ENCODE measurements at places on chromosomes 7 and 10.

DNA sequence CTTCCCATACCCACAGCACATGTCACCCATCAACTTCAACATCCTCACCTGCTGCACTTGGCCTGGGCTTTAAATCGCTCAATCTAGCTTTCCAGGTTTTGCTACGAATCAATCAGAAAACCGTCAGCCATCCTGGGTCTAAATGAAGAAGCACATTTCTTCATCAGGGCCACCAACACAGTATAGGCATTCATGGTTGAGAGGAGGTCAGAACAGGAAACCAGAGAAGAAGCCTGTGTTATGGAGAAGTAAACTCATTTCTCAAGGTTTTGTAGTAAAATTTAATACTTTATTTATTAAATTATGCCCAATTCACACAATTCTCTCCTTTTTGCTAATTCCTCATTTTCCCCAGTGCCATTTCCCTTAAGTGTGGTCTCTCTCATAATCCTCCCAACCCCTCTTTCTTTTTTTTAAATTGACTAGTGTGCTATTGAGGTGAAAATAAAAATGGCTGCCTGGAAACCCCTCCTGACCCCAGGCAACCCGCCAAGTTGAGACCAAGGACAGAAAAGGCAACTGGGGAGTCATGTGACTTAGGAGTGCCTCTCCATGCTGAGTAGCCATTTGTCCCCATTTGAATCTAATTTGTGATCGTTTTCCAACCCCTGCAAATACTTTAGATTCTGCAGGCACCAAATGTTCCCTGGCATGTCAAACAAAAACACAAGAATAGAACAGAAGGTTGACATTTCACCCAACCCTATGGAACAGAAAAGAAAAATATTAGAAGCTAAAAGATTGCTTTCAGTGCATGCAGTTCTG is 181.1 kb upstream of the NAMPT start:
- no peak for DNase-seq

GRCh38 chr10:130243015-130243414 is 106.8 kb downstream of the GLRX3 start:
- no peak for DNase-seq

DNA sequence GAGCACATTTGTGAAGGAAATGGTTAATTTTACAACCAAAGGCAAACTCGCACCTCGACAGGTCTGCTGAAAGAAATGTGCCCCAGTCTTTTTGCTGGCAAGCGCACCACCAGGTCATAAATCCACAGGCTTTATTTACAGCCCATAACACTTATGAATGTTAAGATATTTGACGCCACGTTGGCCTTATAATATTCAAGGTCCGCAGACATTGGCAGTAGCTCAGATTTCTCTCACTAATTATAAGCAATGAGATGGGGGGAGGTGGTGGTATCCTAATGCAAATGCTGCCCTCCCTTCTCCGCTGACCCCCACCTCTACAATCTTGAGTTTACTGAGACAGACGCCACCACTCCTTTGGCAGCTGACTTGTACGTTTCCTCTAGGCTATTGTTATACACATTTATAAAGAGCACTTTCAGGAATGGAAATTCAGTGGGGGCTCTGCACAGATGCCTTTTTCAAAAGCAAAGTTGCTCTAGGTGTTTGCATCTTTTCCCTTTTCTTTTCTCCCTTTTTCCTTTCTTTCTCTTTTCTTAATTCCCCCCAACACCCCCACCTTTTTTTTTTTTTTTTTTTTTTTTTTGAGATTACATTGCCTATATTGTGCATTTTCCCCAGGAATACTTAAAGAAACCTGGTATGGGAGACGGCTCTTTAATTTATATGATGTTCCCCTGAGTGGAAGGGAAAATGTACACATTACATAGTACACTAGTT is 6.7 kb downstream of the TCF7L2 start:
- no peak for DNase-seq

DNA sequence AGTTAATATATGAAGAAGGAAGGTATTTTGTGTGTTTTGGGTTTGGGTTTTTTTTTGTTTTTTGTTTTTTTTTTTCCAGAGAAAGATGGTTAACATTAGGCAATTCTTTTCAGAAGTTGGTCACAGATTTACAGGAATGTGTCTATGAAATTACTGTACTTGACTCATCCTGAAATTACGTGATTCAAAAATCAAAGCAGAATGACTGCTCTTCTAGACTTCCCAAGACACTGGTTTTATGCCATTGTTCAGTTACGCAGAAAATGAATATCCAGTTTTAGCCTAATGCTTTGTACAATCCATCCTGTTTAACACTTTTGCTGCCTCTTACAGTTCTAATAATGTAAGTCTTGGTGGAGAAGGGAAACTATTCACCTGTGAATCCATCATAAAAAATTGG is 39.7 kb upstream of the CELF2 start:
- no peak for DNase-seq

- no peak for DNase-seq
Measured at GRCh38 chr7:85997515-85997914, 646.2 kb upstream of the GRM3 start.

- DNase-seq = no peak
Measured at GRCh38 chr7:14322724-14323123, 333.3 kb upstream of the ETV1 start.

DNA sequence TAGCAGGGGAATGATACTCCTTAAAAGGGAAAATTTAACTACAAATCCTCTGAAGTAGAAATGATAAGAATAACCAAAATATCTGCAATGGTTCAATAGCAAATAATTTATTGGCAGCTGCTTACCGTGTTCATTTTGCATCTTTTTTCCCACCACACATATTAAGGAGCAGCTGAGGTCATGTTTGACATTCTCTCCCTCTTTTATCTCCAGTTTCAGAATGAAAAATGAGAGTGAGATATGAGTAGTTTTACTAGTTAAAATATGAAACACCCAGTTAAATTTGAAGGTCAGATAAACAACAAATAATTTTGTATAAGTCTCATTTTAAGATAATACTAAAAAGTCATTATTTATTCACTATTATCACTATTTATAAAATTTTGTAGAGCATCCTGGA is 3.1 kb downstream of the LIPN start:
- DNase-seq = no peak

DNA sequence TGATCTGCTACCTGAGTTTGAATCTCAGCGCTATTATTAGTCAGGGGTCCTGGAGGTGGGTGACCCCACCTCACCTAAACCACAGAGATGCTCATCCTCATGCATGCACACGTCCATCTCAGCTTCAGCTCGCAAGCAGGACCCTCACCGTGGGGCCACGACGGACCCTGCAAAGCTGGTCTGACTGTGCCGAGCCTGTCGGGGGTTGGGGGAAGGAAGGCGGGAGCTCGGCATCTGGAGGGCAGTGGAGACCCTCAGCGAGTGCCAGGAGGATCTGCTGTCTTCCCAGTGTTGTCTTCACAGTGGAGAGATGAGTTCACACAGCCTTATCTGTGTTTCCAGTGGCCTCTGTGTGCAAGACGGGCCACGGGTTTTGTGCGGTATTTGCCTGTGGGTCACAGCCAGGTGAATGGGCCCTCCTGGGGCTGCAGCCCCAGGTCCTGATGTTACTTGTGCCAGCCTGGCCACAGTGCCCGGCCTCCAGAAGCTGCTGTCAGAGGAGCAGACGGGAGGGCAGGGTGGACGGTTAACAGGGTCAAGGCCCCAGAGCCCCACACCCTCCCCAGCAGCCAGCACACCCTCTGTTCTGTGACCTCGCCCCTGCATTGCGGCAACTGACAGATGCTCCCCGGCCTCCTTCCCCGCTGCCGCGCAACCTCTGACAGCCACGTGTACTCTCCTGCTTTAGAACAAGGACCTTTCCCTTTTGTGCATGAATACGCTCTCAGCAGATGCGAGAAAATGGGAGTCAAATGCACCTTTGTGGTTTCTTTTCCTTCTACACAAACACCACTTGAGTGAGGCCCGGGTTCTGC is 528.8 kb downstream of the DNAJB6 start:
- no peak for DNase-seq

DNA sequence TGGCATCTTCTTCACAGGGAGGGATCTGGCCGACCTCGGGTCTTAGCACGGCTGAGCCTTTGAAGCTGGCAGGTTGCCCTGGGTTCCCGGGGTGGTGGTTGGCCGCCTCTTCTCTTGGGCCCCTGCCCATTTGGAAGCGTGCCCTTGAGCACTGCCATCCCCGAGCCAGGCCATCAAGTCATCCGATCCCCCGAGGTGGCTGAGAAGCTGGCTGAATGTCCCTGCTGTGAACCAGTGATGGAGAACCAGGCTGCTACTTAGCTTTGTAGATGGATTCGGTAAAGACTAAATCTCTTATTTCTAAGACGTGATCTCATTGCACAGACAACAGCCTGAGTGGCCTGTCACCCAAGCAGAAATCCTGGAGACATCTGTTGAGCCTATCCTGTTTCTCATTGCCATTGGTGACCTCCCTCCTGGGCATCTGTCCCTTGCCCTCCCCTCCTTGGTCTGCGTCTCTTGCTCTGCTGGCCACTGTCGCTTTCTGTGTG is 74.3 kb downstream of the GRK5 start:
- peak; percentile 84 for DNase-seq

GRCh38 chr10:97687785-97688781 is 1.0 kb upstream of the AVPI1 start:
- no peak for DNase-seq

DNA sequence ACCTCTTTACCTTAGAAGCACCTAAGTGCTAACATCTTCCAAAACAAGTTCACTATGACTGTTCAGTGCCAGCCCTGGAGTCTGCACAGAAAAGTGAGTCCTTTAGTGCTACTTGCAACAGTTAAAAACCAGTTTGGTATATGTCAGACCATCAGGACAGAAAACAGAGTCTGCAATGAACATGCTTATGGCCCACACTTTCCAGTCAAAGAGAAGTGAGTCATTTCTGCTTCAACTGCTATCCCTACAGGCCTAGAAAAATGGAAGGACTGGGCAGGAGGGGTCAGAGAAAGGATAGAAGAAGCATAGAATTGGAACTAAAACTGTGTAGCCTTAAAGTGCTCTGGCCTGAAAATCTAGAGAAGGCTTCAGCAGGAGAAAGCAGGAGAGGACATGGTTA is 108.0 kb downstream of the PDE1C start:
- no peak for DNase-seq

DNA sequence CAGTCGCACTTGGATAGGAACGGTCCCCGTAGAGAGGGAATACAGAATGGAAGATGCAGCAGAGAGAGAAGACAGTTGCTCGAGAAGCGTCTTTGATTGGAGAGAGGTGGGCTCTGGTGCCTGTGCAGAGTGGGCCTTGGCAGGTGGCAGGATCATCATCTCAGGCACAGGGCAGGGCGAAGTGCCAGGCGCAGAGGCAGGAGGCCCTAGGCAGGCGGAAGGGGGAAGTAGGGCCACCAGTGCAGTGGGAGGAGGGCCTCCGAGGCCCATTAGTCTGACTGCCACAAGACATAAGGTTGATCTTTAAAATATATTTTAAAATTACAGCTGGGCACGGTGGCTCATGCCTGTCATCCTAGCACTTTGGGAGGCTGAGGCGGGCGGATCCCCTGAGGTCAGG is 10.1 kb downstream of the CARD11 start:
- DNase-seq = no peak

DNA sequence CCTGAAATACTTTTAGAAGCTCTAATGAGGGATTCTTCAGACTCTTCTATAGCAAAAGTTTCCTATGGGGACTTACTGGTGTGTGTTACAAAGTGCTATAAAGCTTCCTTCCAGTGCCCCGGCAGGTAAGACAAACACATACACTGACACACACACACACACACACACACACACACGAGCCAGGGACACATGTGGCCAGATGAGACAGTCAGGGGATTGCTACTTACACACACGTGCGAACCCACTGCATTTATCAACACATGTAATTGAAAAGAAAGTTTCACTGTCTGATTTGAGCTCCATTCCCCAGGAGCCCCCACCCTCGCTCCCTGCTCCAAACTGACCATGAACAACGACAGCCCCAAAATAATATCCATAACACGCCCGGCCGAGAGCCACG is 119.8 kb downstream of the PRPF18 start:
- no peak for DNase-seq

DNA sequence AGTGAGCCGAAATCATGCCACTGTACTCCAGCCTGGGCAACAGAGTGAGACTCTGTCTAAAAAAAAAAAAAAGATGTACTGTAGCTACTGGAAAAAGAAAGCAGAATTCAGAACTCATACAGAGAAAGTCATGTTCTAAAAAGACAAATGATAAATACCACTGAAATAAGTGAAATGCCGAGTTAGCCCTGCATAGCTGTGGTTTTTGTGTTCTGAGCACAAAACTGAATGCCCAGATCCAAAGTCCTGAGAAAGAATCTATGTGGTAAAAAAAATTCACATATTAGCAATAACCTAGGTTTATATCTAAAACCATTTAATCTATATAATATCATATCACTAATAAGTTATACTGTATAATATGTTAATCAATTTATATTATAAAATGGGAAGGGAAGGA is 29.3 kb upstream of the HECW1 start:
- no peak for DNase-seq

DNA sequence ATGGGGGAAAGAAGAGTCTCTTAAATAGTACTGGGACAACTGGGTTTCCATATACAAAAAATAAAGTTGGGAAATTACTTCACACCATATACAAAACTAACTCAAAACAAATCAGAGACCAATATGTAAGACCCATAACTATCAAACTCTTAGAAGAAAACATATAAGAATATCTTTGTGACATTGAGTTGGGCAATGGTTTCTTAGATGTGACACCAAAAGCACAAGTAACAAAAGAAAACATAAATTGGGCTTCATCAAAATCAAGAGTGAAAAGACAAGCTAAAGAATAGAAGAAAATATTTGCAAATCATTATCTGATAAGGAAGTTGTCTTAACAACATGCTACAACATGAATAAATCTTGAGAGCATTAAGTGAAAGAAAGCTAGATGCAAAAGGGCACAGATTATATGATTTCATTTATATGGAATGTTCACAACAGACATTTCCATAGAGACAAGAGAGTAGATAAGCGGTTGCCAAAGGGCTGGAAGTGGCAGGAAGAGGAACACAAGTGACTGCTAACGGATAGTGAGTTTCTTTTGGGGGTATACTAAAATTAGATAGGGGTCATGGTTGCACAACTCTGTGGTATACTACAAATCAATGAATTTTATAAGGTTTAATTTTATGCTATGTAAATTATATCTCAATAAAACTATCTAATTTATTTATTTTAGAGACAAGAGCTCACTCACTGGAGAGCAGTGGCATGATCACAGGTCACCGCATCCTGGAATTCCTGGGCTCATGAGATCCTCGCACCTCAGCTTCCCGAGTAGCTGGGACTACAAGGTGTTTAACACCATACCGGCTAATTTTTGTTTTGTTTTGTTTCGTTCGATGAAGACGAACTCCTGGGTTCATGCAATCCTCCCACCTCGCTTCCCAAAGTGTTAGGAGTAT is 35.4 kb downstream of the JMJD1C start:
- DNase-seq = no peak

- no peak for DNase-seq
Measured at GRCh38 chr7:86949052-86949778, 110.2 kb downstream of the ELAPOR2 start.

Data from NCI-H446 treated with DMSO at 0.1 percent for 48 hours (cell line).